Dermis blood vessel endothelial cell (primary cell): ENCODE measurements at places on chromosomes 5 and 9. TPM values are rescaled to one million over a fixed set of nuclear protein-coding genes. Genes with fewer than 3 reads are reported as not detected.

- DNase-seq: no peak
Measured at GRCh38 chr5:58365791-58366190, 94.1 kb downstream of the PLK2 start.

GRCh38 chr9:127224178-127224882 is 40.2 kb upstream of the GARNL3 start:
- peak; percentile 76 for DNase-seq

Gene GKAP1
- total RNA-seq: 2.6 and 4.3 TPM in 2 replicates

Gene WDR31
- total RNA-seq: 0.17 and 0.37 TPM in 2 replicates
